Nephron progenitor cell (in vitro differentiated cells): ENCODE measurements at places on chromosomes 4 and X.

GRCh38 chrX:13620207-13620606 lies 32.7 kb upstream of the TCEANC start:
- no peak for DNase-seq

DNA sequence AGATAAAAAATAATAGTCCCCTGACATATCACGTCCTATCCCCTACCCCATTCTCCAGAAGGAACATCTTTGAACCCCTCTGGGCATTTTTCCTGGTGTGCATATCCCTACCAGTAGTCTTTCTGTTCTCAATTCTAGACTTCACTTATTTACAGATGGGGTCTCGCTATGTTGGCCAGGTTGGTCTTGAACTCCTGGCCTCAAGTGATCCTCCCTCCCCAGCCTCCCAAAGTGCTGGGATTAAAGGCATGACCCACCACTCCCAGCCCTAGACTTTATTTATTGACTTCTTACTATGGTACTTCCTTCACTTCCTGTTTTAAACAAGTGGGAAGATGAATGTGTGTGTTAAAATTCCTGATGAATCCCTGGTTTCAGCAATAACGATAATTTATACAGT lies 612 bp upstream of the RRAGB start:
- no peak for DNase-seq

- DNase-seq = peak; percentile 84
These were observed at the start of gene SCARB2 for GRCh38 chr4:76213415-76214176. Gene SCARB2, minus strand, starts transcription at chr4:76213824. Its CDS starts 281 bp downstream, at chr4:76213543.

DNA sequence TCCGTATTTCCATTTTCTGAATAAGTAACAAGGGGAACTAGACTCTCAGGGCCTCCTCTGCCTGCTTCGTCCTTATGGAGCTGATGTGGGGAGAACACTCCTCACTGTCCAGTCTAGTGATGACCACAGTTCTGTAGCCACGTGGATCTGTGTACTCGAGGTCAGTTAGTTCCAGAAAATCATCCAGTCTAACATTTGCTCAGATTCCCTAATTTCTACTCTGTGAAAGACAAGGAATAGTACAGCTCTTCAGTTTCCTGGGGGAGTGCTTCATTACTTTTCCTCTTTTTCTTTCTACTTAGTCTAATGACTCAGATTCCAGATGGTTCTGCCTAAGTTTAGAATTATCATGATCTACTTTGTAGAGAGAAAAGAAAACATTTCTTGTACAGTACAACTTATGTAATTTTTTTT lies 82.6 kb downstream of the SORBS2 start:
- DNase-seq = no peak

DNA sequence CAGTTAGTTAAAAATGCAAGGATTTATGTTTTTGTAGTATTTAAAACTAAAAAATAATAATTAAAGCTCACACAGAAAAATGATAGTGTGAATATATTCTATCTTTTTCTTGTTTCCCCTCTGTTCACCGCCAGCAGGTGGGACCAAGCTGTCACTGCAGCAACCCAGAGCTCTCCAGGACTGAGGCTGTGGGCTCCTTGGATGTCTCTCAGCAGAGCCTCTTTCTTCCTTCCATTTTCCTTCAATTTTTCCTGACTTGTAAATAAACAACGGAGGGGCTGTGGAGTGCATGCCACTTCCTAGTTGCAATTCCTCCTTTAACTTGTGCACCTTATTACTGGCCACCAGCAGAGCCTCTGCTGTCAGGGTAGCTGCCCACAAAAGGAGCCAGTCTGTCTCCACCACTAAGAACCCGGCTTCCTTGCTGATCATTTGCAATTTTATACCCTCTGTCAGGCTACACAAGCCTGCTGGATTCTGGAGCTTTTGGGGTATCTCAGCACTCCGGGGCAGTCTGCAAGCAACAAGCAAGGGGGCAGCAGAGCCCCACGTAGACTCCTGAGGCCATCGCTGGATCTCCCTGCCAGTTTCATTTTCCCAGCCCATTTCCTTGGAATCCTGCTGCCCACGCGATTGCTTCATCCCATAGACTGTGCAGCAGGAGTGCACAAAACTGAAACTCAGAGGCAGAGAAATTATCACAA lies 1467.4 kb downstream of the C4orf33 start:
- DNase-seq = peak; percentile 48

DNA sequence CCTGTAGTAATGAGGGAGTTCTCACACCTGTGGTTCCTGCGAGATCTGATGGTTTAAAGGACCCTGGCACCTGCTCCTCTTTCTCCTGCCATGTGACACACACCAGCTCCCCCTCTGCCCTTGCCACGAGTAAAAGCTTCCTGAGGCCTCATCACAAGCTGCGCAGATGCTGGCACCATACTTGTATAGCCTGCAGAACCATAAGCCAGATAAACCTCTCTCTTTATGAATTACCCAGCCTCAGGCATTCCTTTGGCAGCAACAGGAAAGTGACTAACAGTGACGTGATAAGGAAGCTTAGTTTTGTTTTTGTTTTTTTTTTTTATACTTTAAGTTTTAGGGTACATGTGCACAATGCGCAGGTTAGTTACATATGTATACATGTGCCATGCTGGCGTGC lies 130.9 kb downstream of the AFAP1 start:
- DNase-seq = no peak

GRCh38 chr4:186485150-186485549 lies 70.2 kb downstream of the MTNR1A start:
- no peak for DNase-seq

DNA sequence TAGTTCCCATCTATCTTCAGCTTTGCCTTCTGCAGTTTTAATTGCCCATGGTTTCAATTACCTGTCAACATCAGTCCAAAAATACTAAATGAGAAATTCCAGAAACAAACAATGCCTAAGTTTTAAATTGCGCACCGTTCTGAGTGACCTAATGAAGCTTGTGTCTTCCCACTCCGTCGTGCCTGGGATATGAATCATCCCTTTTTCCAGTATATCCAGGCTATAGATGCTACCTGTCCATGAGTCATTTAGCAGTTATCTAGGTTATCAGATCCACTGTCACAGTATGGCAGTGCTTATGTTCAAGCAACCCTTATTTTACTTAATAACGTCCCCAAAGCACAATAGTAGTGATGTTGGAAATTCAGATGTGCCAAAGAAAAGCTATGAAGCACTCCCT lies 363.6 kb upstream of the FAM241A start:
- no peak for DNase-seq

- DNase-seq = no peak
These were observed 198.7 kb upstream of the NOCT start for GRCh38 chr4:138816875-138817274.

- no peak for DNase-seq
These were observed 6.8 kb upstream of the RHOH start for GRCh38 chr4:40190019-40190418.

DNA sequence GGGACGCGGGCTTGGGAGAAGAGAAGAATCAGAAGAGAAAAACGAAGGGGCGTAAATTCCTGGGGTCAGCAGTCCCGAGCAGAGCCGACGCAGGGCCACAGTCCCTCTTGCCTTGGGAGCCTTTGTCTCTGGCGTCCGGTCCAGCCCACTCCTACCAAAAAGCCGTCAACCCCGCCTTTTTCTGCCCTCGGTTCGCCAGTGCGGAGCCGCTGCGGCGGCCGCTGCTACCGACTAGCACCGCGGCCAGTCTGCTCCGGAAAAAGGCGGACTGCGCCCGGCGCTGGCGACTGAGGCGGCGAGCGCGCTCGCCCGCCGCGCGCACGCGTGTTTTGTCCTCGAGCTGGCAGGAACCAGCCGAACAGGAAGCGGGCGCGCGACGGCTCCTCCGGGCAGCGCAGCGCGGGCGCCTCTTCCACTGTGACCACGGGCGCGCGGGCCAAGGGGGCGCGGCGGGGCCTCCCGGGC lies 502 bp downstream of the HNRNPDL start:
- DNase-seq = no peak

DNA sequence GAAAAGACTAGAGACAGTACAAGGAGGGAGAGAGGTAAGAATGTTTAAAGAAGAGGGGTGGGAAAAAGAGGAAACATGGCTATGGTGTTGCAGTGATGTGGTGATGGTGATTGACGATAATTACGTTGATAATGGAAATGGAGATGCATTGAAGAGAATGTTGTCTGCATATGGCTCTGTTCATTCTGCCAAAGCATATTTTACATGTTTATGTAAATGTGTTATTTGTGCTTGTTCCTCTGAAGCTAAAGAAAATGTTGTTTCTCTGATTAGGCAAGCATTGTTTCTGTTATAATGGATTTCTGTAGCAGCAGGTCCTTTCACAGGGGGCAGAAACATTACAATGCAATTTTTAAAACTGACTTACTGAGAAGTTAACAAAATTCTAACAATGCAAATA lies 958.8 kb downstream of the CCSER1 start:
- no peak for DNase-seq

DNA sequence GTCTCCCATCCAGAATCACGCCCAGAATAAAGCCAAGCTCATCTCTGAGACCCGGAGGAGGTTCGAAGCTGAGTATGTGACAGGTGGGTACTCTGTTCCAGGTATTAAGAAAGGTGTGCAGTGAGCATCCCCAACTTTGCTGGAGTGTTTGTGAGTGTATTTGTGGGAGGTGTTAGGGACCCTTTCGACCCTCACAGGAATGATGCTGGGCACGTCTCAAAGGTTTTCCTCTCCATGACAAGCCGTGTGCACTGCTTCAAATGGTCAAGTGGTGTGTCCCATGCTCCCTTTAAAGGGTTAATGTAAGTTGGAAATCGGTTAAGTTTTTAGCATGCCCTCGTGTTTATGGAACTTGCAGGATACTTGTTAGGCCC lies 442 bp downstream of the MOSPD2 start:
- DNase-seq = no peak

DNA sequence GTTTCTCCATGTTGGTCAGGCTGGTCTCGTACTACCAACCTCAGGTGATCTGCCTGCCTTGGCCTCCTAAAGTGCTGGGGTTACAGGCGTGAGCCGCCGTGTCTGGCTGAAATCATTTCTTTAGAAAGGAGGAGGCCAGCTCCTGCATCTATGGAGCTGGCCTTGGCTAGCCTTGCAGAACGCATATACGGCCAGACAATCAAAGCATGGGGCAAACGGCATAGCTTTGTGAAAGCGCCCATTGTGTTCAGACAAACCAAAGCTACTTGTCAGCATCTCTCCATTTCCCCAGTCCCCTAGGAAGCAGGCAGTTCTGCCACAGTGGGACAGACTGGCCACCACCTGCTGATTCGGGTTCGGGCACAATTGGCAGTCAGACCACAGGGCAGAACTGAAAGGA lies 48.9 kb upstream of the IQSEC2 start:
- DNase-seq = no peak

DNA sequence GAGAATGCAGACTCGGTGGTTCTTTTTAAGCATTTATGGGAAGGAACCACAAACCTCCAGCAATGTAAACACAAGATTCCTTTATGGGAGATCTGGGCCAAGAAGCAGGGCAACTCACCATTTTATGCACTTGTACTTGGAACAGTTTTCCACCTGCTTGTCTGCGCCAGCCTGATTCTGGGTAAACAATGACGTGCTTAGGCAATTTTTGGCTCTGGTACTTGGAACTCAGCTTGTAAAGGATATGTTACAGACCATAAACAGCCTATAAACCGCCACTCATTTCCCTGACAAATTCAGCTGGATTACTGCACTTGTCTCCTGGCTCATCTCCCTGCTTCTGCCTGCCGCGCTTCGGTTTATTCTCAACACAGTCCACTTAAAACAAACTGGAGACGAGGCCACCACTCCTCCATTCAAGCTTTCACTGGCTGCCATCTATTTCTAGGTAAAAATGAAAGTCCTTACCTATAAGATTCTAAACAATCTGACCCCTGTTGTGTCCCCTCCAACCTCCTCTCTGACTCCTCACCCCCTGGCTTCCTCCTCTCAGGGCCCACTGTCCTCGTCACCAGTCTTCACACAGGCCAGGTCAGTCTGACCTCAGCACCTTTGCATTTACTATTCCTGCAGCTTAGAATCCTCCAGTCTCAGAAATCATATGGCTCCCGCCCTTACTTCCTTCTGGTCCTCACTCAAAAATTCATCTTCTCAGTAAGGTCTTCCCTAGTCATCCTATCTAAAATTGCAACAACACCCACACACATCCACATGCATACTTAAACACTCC lies 205.9 kb upstream of the GALNT7 start:
- DNase-seq = no peak

DNA sequence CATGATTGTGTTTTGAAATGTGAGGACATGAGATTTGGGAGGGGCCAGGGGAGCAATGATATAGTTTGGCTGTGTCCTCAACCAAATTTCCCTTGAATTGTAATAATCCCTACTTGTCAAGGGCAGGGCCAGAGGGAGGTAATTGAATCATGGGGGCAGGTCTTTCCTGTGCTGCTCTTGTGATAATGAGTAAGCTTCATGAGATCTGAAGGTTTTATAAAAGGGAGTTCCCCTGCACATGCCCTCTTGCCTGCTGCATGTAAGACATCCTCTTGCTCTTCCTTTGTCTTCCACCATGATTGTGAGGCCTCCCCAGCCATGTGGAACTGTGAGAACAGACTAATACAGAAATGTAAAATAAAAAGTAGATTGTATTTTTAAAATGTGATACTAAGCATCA lies 1294.9 kb downstream of the ADGRL3 start:
- no peak for DNase-seq

DNA sequence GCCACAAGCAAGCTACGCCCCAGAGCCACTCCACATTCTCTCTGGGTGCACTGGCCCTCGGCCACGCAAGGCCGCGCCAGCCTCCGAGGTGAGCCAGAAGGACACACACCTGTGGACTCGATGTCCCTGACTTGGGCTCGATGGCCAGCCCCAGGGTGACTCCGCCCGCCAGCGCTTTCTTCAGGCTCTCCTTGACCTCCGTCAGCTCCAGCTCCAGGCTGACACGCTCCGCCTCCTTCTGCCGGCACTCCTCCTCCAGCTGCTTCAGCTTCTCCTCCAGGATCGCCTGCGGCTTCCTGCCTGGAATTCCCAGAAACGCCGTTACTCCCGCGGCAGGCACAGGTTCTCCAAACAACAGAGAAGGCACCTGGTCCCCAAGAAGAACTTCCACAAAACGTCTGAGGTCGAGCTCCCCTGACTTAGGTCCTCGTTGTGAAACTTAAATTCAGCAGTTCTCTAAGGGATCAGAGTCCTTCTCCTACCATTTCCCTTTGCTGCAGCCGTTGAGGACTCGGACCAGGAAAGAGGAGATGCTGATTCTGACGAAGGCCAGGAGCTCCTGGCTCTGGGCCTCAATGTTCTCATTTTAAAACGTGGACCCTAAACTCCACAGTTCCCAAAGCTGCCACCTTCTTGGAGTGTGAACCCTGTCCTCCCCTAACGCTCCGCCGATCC lies 166.8 kb downstream of the AFAP1 start:
- peak; percentile 48 for DNase-seq

GRCh38 chr4:25696409-25696808 lies 40.8 kb downstream of the SLC34A2 start:
- no peak for DNase-seq

- DNase-seq = peak; percentile 38
These were observed 16.2 kb downstream of the NELFA start for GRCh38 chr4:1992468-1993168.

- DNase-seq = no peak
These were observed 17.9 kb upstream of the CXCL11 start for GRCh38 chr4:76053730-76054129.
